Left colon (tissue), 2 donors: ENCODE measurements at places on chromosomes 5 and 9.
A peak's percentile ranks its signal among the peaks of the same experiment; 100 is the strongest.

DNA sequence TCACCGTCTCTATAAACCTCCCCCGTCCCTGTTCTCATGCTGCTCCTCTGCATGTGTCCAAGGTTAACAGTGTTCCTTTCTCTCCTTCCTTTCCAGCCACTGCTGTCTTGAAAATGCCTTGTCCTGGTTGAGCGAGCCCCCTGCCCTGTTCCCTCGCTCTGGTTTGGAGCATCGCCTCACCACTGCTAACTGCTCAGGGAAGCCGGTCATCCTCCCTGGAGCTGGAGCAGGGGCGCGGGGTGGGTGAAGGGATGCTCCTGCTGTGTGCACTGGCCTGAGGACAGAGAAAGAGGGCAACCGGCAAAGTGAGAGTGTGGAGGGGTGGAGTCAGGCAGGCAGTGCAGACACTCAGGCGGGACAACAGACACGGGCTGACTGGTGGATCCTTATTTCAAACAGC is 19.4 kb downstream of the UBE2QL1 start:
- no peak for DNase-seq

- DNase-seq = no peak
These were observed 16.7 kb downstream of the FGD3 start for GRCh38 chr9:92963831-92964606.

DNA sequence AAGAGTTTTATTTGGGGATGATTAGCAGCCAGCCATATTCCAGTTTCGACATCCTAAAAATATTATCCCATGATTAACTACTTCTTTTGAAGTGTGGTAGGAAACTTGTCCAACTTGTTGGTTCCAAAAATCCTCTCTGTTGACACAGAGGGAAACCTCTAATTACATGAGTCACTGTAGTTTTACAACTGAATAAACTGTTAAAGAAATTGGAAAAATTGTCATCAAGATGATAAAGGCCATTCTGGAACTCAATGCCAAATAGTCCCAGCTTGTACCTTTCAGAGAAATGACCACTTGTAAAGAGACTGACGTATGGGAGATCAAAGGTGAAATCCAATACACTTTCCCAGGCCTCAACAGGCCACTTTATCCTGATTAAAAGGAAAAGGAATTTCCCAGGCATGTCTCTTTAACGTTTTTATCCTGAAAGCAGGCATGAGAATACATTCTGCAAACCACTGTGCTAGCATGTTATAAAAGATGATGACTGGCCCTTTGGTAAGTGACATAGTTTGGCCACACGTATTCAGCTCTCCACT is 261.6 kb downstream of the GLIS3 start:
- DNase-seq = no peak

- no peak for DNase-seq
These were observed 61.7 kb downstream of the PRRT1B start for GRCh38 chr9:131606896-131607567.

- DNase-seq = no peak
These were observed 250.2 kb downstream of the CYLC2 start for GRCh38 chr9:103245369-103245768.

- DNase-seq = peak; percentile 7
These were observed 11.2 kb downstream of the SPATA31D1 start for GRCh38 chr9:81999806-82000205.

DNA sequence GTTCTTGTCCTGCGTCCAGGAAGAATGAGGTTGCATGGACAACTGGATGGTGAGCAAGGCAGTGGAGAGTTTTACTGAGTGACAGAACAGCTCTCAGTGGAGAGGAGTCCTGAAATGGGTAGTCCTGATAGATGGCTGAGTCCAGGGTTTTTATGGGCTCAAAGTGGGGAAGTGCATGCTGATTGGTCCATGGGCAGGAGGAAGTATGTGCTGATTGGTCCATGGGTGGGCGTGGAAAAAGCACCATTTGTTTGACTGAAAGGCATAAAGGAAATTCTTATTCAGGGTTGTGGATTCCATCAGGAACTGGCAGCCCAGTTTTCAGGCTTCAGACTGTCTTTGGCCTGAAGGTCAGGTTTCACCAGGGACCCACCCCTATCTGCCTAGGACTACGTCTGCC is 10.6 kb downstream of the FSD1L start:
- no peak for DNase-seq

- DNase-seq = no peak
These were observed 45.3 kb downstream of the SLC36A1 start for GRCh38 chr5:151492729-151493128.

DNA sequence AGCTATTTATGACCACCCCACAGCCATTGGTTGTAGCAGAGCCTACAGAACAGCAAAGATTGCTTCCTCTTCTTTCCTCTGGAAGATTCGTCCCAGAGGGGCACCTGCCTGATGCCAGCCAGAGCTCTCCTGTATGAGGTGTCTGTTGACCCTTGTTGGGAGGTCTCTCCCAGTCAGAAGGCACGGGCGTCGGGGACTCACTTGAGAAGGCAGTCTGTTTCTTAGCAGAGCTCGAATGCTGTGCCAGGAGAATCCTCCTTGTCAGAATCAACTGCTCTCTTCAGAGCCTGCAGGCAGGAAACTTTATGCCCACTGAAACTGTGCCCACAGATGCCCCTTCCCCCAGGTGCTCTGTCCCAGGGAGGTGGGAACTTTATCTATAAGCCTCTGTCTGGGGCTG is 479.5 kb upstream of the IZUMO3 start:
- DNase-seq = no peak

- DNase-seq = no peak
These were observed 7.6 kb upstream of the ALDH1A1 start for GRCh38 chr9:72960446-72960845.

GRCh38 chr9:128899566-128900322 is 17.8 kb downstream of the LRRC8A start:
- no peak for DNase-seq

GRCh38 chr9:104322596-104322995 is 181.5 kb upstream of the OR13F1 start:
- DNase-seq = no peak

GRCh38 chr9:130051855-130052254 is 1.9 kb upstream of the GPR107 start:
- no peak for DNase-seq

GRCh38 chr9:1462626-1463308 is 412.6 kb downstream of the DMRT2 start:
- no peak for DNase-seq

GRCh38 chr9:7570107-7570720 is 229.4 kb downstream of the DMAC1 start:
- peak; percentile 60 for DNase-seq

- peak; percentile 45 for DNase-seq
These were observed 5.8 kb upstream of the IFNA1 start for GRCh38 chr9:21434202-21435014.

DNA sequence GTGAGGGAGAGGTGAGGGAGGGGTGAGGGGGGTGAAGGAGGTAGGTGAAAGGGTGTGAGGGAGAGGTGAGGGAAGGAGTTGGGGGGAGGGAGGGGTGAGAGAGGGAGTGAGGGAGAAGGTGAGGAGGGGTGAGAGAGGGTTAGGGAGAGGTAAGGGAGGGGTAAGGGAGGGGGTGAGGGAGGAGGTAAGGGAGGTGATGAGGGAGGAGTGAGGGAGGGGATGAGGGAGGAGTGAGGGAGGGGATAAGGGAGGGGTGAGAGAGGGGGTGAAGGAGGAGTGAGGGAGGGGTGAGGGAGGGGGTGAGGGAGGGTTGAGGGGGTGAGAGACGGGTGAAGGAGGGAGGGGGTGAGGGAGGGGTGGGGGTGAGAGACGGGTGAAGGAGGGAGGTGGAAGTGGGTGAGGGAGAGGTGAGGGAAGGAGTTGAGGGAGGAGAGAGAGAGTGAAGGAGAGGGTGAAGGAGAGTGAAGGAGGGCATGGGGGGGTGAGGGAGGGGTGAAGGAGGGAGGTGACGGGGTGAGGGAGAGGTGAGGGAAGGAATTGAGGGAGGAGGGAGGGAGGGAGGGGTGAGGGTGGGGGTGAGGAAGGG is 18.5 kb downstream of the NINJ1 start:
- DNase-seq = peak; percentile 10

- DNase-seq = no peak
These were observed 167.8 kb downstream of the COL23A1 start for GRCh38 chr5:178422400-178422775.

GRCh38 chr5:177105691-177106476 is 19.2 kb downstream of the FGFR4 start:
- no peak for DNase-seq

DNA sequence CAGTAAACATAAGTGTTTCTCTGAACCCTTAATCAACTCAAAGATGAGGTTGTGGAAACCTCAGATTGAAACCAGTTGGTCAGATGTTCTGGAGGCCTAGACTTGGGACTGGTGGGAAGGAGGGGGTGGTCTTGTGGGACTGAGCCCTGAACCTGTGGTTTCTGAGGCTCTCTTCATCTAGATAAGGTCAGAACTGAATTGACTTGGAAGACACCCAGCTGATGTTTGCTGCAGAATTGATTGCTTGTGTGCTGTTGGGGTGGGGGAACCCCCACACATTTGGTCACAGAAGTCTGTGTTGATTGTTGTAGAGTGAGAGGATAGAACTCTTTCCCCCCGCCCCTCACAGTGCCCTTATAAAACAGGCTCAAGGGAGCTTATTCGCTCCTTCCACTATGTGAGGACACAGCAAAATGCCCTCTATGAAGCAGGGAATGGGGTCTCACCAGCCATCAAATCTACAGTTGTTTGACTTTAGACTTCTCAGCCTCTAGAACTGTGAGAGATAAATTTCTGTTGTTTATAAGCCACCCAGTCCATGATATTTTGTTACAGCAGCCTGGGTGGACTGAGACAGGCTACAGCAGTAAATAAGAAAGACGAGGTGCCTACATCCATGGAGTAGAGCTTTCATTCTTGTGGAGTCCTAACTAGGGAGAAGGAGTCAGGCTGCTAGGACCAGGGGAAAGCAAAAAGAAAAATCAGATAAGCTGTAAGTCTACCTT is 25.7 kb upstream of the UGCG start:
- no peak for DNase-seq

DNA sequence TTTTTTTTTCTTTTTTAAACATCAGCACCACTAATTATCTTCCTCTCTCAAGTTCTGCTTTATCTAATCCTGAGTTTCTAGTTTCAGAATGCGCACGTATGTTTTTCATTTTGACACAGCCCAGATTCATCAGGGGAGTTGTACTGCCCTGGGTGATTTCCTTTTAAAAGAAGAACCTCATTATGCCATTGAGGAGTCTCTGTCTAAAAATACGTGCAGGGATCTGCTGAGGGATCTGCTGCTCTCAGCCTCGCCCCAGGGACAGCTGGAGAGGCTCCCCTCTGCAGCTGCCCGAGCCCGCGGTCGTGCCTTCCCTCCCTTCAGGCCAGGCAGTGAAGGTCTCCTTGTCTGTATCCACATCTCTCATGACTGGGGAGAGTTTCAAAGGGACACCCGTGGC is 273.1 kb downstream of the ARHGEF28 start:
- no peak for DNase-seq

DNA sequence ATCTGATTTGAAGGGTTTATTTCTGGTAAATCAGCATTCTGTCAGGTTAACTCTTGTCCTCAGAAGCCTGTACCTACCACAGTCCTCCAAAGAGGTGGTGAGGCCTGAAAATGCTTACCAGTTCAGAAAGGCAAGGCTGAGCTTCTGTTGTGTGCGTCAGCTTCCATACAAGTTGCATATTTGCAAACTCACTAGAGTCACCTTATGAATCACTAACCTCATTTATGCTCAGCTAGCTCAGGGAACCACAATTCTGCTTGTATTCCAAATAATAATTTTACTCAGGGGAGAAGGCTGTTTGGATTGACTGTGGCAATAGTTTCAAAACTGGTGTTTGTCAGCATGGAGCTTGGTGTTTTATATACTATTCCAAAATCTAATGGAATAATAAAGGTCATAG is 355.1 kb upstream of the RFX3 start:
- DNase-seq = no peak

DNA sequence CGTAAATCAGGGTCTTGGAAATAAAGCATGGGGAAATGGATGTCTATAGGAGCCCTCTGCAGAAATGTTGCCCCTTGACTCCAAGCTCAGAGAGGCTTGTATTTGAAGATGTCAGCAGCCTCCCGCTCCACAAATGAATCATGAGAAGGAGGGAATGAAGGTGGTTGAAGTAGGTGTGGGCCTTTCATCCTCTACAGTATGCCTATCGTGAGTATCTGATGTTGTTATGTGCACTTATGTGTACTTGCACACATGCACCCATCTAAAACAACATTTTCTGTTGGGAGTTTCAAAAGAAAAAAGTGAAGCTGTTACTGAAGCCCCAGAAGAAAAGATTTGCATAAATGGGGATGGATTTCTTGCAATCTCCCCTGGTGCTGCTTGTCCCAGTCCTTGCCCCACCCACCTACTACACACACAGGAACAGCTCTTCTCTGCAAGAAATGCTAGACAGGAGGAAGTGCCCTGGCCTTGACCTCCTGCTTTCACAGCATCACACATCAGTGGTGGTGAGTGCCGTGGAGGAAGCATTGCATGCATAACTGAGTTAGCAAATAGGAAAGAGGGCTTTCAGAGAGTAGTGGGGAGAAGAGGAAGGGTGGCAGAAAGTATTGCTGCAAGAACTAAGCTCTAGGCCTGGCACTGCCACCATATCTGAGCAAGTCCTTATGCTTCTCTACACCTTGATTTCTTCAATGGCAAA is 156.1 kb downstream of the SNX18 start:
- peak; percentile 36 for DNase-seq

GRCh38 chr5:107119656-107120055 is 551.1 kb downstream of the EFNA5 start:
- DNase-seq = no peak

DNA sequence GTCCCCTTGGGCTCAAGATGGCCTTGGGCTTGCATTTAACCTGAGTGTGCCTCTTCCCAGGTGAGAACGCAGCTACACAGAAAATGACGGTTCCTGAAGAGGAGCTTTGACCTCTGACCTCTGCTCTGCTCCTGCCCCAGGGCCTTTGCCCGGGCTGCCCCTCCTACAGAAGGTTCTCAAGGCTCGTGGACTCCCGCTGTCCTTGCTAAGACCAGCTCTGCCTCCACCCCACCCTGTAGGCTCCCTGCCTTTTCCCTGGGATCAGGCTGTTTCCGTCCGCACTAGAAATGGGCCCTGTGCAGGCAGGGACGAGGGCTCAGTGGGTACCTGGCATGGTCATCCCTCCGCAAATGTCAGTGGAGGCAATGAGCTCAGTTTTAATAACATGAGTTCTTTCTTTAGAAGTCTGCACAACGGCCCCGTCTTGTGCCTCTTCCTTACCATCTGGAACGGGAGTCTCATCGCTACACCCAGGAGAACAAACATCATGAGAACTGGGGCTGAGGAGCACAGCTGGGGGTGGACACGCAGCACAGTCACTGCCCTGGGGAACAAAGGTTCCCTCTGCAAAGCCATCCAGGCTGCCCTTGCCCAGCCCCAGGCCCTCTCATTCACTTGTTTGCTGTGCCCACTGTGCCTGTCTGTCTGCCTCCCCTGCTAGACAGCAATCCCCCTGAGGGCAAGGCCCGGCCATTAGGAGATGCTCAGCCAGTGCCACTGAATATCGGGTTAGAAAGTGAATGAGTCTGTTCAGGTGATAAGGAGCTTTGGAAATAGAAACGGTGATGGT is 26.7 kb upstream of the LPCAT1 start:
- DNase-seq = no peak

- no peak for DNase-seq
These were observed 112.2 kb upstream of the NUDT12 start for GRCh38 chr5:103674739-103675138.

- DNase-seq = no peak
These were observed 10.4 kb upstream of the ANXA1 start for GRCh38 chr9:73141282-73141681.
